Activated T-helper 1 cell treated with anti-CD3 and anti-CD28 coated beads, Interleukin-12 subunit alpha, Interleukin-12 subunit beta, Interleukin-2, Interleukin-4 antibody, amounts not matched to agents 30 ng/mL and 10 ng/mL and 1 ng/mL, durations not matched to agents 14 hours and 24 hours and 36 hours (primary cell): ENCODE measurements at places on chromosomes 16 and 17. TPM values are rescaled to one million over a fixed set of nuclear protein-coding genes. Genes with fewer than 3 reads are reported as not detected.

KRTAP1-1 gene
- total RNA-seq, result not detected in 2 replicates

FBXO39 gene
- 0.29 TPM in 1 of 2 replicates, not detected in the other for total RNA-seq

CETP gene
- 0.23 and 0.24 TPM in 2 replicates for total RNA-seq

CCL7 gene
- not detected in 2 replicates for total RNA-seq

C16orf74 gene
- total RNA-seq, result 0.17 TPM in 1 of 2 replicates, not detected in the other

FOXN1 gene
- not detected in 2 replicates for total RNA-seq

SDK2 gene
- total RNA-seq, result 0.27 and 0.44 TPM in 2 replicates

TOM1L1 gene
- total RNA-seq, result 0.32 and 0.41 TPM in 2 replicates

PRCD gene
- not detected in 2 replicates for total RNA-seq

CACNA1H gene
- 0.12 and 0.18 TPM in 2 replicates for total RNA-seq

SLC13A2 gene
- total RNA-seq, result not detected in 2 replicates

KRT40 gene
- not detected in 2 replicates for total RNA-seq

TMEM238L gene
- not detected in 2 replicates for total RNA-seq

POLDIP2 gene
- 110 and 114 TPM in 2 replicates for total RNA-seq

NUPR1 gene
- not detected in 2 replicates for total RNA-seq

HSBP1 gene
- total RNA-seq, result 112 and 115 TPM in 2 replicates
